CD4-positive, alpha-beta T cell treated with Interleukin-4 for 4 hours (primary cell): ENCODE measurements at places on chromosomes 5 and 9.

DNA sequence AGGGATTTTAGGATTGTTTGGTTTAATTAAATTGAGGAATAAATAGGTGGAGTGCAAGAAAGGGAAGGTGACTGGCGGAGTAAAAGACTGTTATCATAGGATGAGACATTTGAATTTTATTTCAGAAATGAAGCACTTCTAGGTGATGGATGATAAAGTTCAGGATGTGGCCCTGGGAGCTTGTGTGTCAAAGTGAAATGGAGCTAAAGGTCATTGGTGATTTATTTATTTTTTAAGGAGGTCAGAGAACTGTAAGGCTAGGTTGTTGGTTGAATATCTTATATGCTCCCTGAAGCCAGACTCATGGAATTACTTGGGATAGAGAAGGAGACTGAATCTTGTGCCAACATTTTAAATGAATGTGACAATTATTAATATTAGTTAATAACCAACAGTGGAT is 40.5 kb downstream of the PBX3 start:
- no peak for DNase-seq

DNA sequence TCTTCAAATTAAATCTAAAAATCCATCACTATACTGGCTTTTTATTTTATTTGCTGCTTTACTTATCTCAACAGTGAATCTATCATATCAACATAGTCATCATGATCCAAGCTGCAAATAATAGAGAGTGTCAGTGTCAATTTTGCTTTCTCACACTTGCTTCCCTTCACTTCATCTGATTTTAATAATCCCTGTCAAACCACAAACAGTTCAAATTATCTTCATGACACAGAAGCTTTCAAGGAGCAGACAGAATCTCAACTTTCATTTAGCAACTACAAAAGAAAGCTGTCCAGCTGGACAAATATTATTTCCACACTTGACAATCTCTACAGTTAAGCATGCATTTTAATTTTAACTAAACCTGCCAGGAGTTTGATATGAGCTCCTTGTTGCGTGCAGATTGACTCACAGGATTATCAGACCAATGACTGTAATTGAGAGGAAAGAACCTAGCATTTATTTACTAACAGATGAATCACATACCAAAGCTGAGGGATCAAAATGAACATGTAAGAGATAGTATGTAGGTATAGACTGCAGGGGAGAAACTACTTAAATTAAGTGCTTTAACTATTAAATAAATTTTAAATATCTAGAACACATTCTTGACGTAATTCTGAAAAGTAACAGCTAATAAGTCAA is 56.0 kb downstream of the KIAA0825 start:
- DNase-seq = no peak

DNA sequence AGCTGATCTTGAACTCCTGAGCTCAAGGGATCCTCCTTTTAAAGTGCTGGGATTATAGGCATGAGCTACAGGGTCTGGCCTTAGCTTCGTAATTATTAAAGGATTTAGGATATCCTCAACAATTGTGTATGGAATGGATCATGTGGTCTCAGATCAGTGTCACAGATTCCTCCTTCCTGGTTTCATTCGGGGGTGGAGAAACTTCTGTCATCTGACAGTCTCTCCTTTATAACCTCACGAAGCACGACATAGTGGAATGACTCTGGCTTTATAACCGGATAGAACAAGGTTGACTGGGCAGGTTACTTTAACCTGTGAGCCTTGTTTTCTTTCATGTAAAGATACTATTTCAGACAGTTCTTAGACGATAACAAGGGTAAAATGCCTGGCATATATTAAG is 4.4 kb upstream of the GNG10 start:
- DNase-seq = no peak

DNA sequence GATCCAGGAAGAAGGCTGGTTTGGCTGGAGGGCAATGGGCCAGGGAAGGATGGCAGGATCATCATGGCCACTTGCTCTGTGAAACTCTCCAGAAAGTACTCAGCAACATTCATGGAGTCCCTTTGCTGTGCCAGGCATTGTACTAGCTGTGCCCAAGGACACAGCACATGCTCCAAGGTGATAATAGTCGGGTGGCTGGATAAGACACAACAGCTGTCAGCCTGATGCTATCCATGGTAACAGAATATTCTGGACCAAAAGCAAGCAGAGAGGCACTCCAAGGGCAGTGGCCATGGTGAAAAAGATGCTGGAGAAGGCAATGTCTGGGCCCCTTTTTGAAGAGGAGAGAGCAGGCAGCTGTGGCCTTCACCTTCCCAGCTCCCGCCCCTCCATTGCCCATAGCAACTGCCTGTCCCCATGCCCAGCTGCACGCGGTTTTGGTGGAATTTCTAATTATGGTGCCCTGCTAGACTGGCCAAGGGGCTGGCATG is 113.8 kb upstream of the CPEB4 start:
- DNase-seq = no peak

GRCh38 chr5:6365142-6365976 is 13.0 kb downstream of the MED10 start:
- no peak for DNase-seq

GRCh38 chr5:14545308-14545707 is 36.3 kb upstream of the OTULINL start:
- no peak for DNase-seq

- DNase-seq = no peak
These were observed 1.4 kb upstream of the CERCAM start for GRCh38 chr9:128419061-128419925.

DNA sequence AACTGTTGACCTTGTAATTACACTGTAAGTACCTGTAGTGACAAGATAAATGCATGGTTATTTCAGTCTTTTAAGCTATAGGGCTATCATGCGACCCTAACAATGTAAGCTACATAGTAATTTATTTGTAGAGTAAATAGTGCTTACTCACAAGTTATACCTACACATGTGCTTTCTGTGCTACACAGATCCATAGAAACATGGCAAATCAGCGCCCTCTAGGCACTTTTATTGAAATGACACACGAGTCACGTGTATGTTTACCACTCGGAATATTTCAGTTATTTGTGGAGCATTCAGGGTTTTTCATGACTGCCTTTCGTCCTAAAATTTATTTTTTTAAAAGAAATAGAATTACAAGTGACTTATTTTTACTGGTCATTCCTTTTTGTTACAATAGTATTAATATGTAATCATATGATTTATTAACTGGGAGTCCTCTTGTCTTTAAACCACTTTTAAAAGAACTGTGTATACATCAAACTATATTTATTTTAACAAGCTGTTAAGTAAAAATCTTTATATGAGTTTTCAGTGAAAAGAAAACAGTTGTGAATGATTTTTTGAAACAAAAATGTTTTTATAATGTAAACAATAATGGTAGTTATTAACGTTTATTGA is 1242.3 kb upstream of the WWC1 start:
- no peak for DNase-seq

DNA sequence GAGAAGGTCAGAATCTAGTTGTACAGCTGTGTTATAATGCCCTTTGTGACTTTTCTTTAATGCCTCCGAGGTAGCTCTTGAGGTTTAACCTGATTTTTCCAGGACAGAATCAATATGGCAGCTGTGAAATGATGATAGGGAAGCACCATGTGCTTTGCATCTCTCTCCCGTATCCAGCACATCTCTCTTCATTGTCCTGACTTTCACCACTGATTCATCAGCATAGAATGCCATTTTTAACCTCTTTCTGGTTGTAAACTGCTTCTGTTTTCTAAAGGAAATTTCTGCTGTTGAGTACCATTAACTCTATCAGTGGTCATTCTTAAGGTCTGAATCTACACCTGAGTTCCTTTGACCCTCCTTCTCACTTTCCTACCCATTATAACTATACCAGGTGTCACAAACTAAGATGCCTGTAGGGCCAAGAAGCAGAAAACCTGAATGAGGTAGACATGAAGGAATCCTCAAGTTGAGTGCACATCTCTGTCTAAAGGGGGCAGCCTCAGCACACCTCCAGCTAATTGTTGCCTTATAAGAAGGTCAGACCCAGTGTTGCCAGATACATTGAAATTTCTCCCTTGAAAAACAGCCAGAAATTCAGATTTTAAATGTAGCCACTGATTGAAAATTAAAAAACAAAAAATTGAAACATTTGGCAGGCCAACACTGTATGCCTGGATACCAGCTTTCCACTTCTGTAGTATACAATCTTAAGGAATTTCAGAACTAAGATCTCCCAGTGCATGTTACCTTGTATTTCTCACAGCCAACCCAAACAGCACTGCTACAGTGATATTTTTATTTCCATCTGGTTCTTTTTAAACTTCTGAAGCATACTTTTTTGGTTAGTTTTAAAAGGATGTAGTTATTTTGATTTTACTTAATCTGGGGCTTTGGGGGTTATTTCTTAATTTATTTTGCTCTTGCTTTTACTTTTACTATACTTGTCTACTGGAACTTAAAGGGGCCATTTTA is 35.8 kb upstream of the TLX3 start:
- DNase-seq = no peak

DNA sequence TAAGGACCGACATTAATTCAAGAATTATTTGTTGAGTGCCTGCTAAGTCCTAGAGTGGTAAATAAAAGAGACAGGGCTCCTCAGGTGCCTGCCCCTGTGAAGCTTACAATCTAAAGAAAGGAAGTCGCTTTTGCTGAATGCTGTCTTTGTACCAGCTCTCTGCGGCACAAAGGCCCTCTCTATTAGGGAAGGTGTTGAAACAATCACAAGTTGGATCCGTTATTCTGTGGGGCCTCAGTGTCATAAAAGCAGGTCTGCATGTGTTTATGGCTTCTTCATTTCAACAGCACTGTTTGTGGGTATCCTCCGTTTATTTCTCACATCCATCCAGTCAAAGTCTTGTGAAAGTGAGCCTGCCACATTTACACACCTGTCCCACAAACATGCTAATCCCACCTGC is 7.0 kb upstream of the MVB12B start:
- no peak for DNase-seq

- no peak for DNase-seq
These were observed 55.8 kb downstream of the ASS1 start for GRCh38 chr9:130500340-130501180.

DNA sequence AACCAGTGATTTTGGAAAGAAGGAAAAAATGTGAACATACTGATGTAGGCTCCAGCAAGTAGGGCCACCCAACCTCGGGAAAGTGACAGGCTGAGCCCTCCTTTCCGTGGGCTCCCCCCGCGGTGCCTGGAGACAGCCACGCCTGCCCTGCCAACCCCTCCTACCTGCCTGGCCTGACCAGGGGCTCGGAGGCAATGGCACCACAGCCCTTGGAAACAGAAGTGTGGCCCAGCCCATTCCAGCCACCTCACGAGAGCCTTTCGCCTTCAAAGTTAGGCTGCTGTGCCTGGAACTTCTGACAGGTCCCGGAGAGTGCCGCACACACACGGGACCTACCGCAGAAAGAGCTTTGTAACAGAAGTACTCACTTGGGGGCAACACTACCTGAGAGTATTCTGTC is 49.5 kb upstream of the LRRC14B start:
- DNase-seq = no peak

GRCh38 chr9:99375481-99375880 is 153.4 kb downstream of the SEC61B start:
- no peak for DNase-seq

DNA sequence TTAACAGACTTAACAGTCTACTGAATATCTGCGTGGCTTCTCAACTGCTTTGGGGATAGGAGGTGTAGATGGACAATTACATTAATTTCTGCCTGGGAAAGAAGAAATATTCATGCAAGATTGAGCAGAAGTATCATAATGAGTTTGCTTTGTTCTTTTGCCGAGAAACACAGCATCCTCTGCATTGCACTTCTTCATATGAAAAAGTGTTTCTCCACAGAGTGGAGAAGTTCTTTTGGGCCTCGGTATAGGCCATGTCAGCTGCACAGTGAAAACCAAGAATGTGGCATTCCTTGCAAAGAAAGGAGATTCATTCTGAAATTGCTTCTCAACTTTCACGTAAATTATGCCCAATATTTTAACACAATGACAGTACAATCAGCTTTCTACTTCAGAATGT is 17.6 kb upstream of the SNX2 start:
- DNase-seq = no peak

DNA sequence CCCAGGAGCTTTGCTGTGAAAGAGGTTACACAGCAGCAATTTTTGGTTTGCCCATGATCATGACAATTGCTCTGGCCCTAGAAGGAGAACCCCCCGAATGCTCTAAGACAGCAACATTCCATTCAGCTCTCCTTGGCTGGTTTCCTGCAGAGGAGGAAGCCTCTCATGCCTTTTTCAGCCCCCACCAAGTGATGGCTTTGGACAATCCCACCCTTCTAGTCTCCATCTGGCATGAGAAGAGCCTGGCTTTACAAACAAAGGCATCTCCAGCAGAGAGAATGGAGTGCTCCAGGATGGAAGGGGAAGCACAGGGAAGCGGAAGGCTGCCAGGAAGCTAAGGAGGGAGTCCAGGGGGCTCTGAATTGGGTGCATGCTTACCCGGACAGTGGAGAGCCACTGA is 98.4 kb downstream of the CRB2 start:
- no peak for DNase-seq

GRCh38 chr9:136326761-136327303 is 507 bp upstream of the GPSM1 start:
- DNase-seq = no peak

GRCh38 chr9:22208846-22209585 is 199.9 kb upstream of the CDKN2B start:
- peak; percentile 33 for DNase-seq

DNA sequence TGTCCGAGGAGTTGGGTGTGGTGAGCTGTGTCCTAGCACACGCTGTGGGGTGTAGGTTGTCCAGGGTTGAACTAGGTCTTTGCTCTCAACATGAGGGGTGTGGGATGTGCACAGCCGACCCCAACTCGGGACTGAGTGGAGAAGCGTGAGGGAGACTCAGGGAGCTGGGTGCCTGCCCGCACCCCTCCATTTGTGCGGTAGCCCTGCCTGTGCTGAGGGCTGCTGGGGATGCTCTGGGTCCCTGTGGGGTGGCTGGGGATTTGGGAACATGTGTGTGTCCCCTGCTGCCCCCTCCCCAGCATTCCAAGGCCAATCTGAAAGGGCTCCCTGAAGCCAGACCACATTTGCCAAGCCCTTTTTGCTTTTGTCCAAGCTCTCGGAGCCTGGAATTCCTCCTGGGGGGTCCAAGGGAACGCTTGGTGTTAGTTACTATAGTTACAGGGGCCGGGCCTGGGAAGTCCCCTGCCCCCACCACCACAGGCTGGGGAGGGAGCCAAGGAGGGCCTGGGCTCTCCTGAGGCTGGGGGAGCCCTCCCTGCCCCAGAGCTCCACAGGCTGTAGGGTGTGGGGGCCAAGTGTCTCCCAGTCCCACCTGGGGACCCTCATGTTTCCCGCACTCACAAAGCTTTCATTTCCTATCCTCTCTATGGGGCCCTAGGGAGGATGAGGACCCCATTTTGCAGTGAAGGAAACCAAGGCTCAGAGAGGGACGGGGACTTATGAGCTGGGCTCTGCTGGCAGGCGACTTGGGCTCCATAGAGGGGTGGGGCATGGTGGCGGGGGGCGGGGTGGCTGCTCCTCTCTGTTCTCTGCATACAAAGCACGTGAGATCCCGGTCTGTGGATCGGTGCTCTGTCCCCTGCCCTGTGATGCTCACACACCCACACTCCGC is 1.1 kb downstream of the CRB2 start:
- no peak for DNase-seq

- no peak for DNase-seq
These were observed 375.7 kb downstream of the CAAP1 start for GRCh38 chr9:26516773-26517343.

GRCh38 chr5:157744051-157745011 is 819 bp downstream of the LSM11 start:
- DNase-seq = no peak
